ENCODE measurements at places on chromosomes 1 and 21. TPM values are rescaled to one million over a fixed set of nuclear protein-coding genes. Genes with fewer than 3 reads are reported as not detected.

The EXTL1 gene
- total RNA-seq: 0.12 TPM

The CCDC185 gene
- not detected for total RNA-seq

The CFAP74 gene
- not detected for total RNA-seq

The UBE2J2 gene
- total RNA-seq: 92.9 TPM

The GBP4 gene
- 49.5 TPM for total RNA-seq

The MAN1A2 gene
- total RNA-seq: 66.5 TPM

The TINAGL1 gene
- total RNA-seq: not detected

The BOLA1 gene
- total RNA-seq: 25.2 TPM

The INSRR gene
- total RNA-seq: not detected

The PKN2 gene
- 42.0 TPM for total RNA-seq

The FMO3 gene
- total RNA-seq: not detected

The PTCH2 gene
- 1.3 TPM for total RNA-seq

The LRP8 gene
- total RNA-seq: 16.3 TPM

The MOV10 gene
- 90.6 TPM for total RNA-seq

The PSMA5 gene
- 90.2 TPM for total RNA-seq

The SLAMF6 gene
- total RNA-seq: 56.4 TPM

The FOXO6 gene
- not detected for total RNA-seq

The ANKRD65 gene
- total RNA-seq: not detected

The RGS4 gene
- total RNA-seq: not detected

The ANGPTL1 gene
- total RNA-seq: not detected

The PSRC1 gene
- total RNA-seq: 0.28 TPM

The ATG4C gene
- total RNA-seq: 15.2 TPM

The TSPEAR gene
- not detected for total RNA-seq

The F3 gene
- 0.22 TPM for total RNA-seq

The PPIAL4G gene
- total RNA-seq: 4.2 TPM

The ADAM30 gene
- total RNA-seq: not detected

The NIPAL3 gene
- 53.2 TPM for total RNA-seq

The PYGO2 gene
- 80.2 TPM for total RNA-seq

The TSHB gene
- total RNA-seq: not detected

The C1orf50 gene
- total RNA-seq: 20.9 TPM

The LRRC53 gene
- not detected for total RNA-seq
